ENCODE measurements at places on chromosomes 16 and 17. TPM values are rescaled to one million over a fixed set of nuclear protein-coding genes. Genes with fewer than 3 reads are reported as not detected.
A peak's percentile ranks its signal among the peaks of the same experiment; 100 is the strongest.

- DNase-seq = no peak
Measured at GRCh38 chr16:85242140-85242539, 129.9 kb upstream of the CIBAR2 start.

- peak; percentile 34 for DNase-seq
Measured at GRCh38 chr17:43779145-43780125, 658 bp upstream of the DUSP3 start.

DNA sequence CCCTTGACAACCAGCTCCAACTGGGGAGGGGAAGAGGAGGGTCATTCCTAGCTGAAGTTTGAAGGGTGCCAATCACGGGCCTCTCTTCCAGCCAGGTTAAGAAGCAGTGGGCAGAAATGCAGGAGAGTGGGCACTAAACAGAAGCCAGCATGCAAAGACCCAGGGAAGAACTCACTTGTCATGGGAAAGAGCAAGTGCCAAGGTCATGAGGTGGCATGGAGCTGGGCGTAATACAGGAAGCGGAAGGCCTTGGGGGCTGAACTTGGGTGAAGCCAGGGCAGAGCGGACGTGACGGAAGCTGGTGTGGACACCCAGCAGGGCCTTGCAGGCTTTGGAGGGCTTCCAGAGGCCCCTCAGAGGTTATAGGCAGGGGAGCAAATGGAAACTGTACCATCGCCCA lies 302.1 kb downstream of the MAF start:
- no peak for DNase-seq

DNA sequence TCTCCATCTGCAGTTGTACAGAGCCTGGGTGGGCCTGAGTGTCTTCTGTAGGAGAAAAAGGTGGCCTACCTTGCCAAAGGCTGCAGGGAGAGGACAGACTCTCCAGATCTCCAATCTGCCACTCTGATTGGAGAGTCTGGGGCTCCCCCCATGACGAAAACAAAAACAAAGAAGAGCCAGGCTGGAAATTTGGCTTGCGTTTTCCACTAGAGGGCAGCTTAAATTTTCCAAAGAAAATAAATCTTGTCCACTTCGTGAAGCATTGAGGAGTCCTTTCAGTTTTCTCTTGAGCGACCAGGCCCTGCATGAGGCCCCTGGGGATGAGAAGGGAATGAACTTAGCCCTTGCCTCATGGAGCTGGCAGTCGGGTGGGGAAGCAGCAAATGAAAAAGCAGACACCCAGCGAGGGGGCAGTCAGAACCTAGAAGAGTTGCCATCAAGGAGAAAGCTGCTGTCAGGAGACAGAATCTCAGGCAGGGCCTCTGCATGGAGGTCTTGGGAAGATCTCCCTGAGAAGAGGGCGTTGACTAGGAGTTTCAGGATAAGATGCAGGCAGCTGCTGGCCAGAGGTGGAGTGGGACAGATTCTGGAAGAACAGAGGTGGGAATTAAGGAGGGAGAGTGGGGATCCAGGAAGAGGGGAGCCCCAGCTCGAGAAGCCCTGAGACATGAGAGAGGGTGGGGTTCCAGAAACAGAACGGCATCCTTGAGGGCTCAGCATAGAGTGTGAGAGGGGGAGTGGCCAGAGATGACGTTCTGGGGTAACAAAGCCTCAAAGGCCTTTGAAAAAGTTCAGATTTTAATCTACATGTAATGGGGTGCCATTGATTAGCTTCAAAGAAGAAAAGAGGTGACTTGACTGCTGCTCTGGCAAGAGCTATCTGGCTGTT lies 8.4 kb upstream of the SHCBP1 start:
- DNase-seq = peak; percentile 59

BCL6B gene
- 0.57 TPM for total RNA-seq

DNA sequence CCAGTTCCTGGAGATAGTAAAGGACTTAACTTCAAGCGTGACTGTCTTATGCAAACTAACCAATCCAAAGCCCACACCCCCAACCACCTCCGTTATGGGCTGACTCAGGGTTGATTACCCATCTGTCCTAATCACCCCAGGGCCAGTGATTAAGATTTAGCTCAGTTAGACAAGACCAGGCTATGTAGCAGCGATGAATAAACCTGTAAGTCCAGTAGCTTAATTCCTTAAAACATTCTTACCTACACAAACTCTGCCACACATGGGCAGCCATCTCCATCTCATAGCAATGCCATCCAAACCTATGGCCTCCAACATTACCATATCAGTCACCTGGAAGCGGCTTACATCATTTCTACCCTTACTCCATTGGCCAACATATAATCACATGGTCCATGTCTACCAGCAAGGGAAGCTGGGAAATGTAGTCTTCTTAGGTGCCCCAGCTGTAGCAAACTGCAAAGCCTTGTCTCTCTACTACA lies 266.7 kb downstream of the SHISA9 start:
- no peak for DNase-seq

CES1 gene
- total RNA-seq = 1.8 TPM

GRB7 gene
- total RNA-seq = 51.9 TPM

GRCh38 chr17:50462446-50462845 lies 6.2 kb downstream of the CHAD start:
- DNase-seq = no peak

CYB5D1 gene
- total RNA-seq = 21.5 TPM

GRCh38 chr16:14186007-14186794 lies 115.1 kb downstream of the MRTFB start:
- no peak for DNase-seq

DNA sequence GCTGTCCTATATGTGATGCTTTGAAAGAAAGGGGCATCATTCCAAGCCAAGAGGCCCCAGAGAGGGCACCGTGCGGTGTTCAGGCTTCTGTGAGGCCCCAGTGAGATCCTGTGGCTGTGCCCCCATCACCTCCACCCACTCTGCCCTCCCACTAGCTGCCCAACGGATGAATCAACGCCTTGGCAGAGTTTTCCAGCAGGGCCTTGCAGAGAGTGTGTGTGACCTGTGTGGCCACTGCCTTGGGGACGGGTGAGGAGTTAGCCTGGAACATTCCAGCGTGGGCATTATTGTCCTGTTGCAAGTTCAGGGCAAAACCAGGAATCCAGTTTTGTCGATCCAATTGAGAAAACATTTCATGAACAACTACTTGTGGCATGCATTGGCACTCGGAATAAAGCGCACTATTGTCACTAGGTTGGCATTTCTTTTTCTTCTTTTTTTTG lies 53.7 kb downstream of the SF3B3 start:
- peak; percentile 8 for DNase-seq

SMPD3 gene
- 0.89 TPM for total RNA-seq

MYH1 gene
- not detected for total RNA-seq

LRRC37A2 gene
- total RNA-seq = 6.8 TPM

RPL13 gene
- total RNA-seq = 4,404 TPM

ASIC2 gene
- not detected for total RNA-seq

DNA sequence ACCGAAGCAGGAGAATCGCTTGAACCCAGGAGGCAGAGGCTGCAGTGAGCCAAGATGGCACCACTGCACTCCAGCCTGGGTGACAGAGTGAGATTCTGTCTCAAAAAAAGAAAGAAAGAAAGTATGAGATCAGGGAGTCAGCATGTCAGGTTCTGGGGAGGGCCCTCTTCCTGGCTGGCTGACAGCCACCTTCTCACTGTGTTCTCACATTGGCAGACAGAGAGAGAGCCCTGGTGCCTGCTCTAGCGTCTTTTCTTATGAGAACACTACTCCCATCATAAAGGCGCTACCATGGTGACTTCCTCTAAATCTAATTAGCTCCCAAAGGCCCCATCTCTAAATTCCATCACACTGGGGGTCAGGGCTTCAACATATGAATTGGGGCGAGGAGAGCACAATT lies 27.6 kb upstream of the RBBP6 start:
- DNase-seq = no peak

SERPINF2 gene
- 2.5 TPM for total RNA-seq

MT1H gene
- total RNA-seq = not detected

- DNase-seq = no peak
Measured at GRCh38 chr17:51601622-51602261, 341.4 kb downstream of the UTP18 start.

PDXDC1 gene
- total RNA-seq = 94.3 TPM

GRCh38 chr16:68387301-68387700 lies 61.0 kb downstream of the SMPD3 start:
- DNase-seq = no peak

DNA sequence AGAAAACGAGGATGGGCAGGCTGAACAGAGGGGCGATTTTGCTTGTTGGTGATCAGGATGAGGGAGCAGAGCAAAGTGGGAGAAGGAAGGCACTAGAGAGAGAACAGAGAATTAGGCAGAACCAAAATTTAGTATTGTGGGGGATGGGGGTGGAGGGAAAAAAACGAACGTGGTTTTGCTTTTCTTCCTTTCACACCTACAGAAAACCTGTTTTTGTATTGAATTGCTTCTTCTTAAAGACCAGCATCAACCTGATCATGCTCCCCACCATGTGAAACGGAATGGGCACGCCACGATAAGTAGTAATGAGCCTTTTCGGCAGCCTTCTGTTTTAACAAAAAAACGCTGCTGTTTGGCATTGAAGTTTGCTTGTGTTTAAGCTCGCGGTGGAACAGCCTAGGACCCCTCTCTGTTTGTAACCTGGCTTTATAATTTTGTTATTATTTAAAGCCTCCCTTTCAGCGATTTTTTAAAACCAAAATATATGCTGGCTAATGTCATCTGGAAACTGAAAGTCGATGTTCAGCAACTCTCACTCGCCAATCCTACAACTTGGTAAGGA lies 36.8 kb downstream of the ERCC4 start:
- DNase-seq = no peak

- DNase-seq = no peak
Measured at GRCh38 chr16:81564421-81564911, 119.9 kb downstream of the CMIP start.

- DNase-seq = no peak
Measured at GRCh38 chr16:24123275-24123674, 132.9 kb upstream of the CACNG3 start.

DNA sequence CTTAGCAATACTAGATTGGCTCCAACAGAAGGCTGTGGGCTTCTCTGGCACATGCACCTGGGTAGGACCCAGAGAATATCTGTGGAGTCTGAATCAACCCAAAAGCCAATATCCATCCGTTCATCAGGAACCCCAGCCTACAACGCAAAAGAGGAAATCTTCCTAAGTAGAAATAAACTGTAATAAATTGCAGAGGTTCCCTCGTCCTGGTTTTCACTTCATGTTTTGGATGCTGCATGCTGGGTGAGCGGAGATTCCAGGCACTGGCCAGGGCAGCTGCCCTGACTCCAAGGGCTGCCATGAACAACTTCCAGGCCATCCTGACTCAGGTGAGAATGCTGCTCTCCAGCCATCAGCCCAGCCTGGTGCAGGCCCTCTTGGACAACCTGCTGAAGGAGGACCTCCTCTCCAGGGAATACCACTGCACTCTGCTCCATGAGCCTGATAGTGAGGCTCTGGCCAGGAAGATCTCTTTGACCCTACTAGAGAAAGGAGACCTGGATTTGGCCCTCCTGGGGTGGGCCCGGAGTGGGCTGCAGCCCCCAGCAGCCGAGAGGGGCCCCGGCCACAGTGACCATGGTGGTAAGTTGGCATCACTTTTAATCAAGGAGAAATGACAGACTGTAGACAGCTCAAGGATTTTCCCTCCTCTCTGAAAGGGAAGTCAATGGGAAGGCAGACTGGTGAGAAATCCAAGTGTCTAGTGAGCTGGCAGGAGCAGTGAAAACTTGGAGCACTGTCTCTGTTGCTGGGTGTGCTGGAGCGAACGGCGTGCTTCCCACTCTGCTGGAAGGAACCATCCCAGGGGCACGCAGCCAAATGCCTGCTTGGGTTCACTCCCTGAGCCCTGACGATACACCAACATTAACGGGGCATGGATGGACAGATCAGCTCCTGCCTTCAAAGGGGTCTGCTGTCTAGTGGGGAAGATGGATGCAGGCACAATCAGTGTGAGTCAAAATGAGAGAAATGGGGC lies 10.7 kb upstream of the CIITA start:
- no peak for DNase-seq

DNA sequence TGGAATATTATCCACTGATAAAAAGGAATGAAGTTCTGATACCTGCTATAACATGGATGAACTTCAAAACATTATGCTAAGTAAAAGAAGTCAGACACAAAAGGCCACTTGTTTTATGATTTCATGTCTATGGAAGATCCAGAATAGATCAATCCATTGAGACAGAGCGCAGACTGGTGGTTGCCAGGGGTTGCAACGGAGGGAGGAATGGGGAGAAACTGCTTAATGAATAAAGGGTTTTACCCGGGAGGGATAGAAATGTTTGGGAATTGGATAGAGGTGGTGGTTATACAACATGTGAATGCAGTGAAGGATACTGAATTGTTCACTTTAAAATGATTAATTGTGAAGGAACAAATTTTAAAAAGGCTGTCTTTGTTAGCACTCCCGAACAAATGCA lies 30.2 kb downstream of the WDR59 start:
- no peak for DNase-seq

DNA sequence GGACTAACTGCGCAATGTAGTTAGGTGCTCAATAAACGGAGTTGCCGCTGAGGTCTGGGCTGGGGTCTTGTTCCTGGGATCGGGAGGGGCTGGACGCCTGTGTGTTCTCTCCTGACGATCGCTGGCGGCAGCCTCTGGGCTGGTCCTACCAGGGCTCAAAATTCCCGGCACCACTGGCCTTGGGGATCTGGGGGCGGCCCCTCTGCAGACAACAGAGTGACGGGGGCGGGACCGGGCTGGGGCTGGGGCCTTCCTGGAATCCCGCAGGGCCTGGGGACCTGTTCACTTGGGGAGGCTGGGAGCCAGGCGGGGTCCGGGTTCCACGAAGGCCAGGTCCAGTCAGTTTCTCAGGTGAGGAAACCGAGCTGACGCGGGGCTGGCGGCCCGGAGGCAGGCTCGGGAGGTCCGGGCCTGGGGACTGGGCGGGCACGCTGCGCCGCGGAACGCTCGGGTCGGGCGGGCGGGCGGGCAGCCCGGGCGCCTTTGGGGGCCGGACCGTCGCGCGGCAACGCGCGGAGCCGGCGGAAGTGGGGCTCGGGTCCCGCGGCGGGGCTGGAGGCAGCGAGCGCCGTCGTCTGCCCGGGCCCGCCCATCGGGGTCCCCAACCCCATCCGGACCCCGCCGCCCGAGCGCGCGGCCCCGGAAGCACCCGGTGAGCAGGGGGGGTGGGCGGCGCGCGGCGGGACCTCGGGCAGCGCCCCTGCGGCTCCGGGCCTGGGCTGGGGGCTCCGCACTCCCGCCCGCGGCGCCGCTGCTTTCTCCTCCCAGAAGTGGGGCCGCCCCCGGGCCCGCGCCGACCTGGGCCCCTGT lies at the start of gene PIGQ:
TSS of gene PIGQ (plus strand) at position 524 of the 810 bp plus-strand sequence. CDS start 4,107 bp downstream, outside the sequence.
- DNase-seq = no peak

DNA sequence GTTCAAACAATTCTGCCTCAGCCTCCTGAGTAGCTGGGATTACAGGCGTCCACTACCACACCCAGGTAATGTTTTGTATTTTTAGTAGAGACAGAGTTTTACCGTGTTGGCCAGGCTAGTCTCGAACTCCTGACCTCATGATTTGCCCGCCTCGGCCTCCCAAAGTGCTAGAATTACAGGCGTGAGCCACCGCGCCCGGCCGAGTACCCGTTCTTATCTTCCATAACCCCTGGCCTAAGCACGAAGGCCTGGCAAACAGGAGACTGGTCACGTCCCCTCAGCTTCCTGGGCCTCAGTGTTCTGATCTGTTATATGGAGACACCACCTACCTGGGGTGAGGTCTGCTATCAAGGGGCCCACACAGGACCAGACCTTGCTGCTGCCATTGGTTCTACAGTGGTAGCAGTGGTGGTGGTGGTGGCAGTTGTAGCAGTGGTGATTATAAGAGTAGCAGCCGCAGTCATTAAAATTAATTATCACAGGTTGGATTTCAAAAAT lies 1.3 kb downstream of the SLC5A10 start:
- DNase-seq = no peak

GRCh38 chr17:61352781-61353491 lies 46.7 kb upstream of the TBX2 start:
- DNase-seq = no peak
